ENCODE measurements at places on chromosomes 7 and 10.
A peak's percentile ranks its signal among the peaks of the same experiment; 100 is the strongest.

DNA sequence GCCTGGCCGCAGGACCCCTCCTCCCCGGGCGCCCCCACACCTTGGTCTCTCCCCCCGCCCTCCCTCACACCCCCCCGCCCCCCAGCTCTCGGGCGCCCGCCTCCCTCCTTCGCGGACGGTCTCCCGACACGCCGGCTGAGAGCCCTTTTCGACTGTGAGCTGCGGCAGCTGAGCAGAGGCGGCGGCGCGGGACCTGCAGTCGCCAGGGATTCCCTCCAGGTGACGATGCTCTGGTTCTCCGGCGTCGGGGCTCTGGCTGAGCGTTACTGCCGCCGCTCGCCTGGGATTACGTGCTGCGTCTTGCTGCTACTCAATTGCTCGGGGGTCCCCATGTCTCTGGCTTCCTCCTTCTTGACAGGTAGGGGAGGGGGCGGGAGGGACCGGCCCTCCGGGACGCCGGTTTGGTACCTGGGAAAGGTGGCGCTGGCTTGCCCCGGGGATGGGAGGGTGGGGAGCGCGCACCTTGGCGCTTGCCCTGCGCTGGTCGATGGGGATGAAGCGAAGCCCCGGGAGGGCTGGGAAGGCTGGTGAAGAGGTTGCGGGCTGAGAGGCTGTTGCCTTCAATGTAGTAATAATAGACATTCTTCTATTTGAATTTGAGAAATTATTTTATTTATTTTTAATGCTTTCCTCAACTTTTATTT, at the start of gene BMPER:
BMPER (plus strand) TSS at position 151 of the 644 bp plus-strand sequence; CDS start at position 226, 75 bp downstream.
- no peak for DNase-seq

- DNase-seq: no peak
Observed at GRCh38 chr7:79298145-79298760, 155.2 kb downstream of the MAGI2 start.

DNA sequence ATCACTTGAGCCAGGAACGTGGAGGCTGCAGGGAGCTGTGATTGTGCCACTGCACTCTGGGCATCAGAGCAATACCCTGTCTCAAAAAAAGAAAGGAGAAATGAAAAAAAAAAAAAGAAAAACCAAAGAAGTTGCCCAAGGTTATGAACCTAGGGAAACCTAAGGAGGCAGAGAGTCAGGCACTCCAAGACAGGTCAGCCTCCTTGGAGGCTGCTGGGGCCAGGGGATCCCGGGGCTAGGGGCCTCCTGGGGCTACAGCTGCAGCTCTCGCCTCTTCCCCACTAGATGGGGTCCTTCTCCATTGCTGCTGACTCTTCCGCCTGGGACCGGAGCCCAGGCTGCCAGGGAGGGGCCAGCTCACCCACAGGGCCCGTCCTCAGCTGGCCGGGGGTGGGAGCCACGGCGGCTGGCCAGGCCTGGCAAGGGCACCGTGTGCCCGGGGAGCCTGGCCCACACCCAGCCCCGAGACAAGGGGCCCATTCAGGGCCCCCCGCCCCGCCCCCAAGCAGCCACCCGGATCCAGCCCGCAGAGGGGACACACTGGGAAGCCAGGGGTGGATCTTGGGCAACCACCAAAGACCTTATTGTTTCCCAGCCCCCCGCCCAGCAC, 1.7 kb upstream of the SPACDR start:
- DNase-seq: no peak

- DNase-seq: no peak
Observed at GRCh38 chr10:83921984-83922860, 217.1 kb upstream of the GHITM start.

DNA sequence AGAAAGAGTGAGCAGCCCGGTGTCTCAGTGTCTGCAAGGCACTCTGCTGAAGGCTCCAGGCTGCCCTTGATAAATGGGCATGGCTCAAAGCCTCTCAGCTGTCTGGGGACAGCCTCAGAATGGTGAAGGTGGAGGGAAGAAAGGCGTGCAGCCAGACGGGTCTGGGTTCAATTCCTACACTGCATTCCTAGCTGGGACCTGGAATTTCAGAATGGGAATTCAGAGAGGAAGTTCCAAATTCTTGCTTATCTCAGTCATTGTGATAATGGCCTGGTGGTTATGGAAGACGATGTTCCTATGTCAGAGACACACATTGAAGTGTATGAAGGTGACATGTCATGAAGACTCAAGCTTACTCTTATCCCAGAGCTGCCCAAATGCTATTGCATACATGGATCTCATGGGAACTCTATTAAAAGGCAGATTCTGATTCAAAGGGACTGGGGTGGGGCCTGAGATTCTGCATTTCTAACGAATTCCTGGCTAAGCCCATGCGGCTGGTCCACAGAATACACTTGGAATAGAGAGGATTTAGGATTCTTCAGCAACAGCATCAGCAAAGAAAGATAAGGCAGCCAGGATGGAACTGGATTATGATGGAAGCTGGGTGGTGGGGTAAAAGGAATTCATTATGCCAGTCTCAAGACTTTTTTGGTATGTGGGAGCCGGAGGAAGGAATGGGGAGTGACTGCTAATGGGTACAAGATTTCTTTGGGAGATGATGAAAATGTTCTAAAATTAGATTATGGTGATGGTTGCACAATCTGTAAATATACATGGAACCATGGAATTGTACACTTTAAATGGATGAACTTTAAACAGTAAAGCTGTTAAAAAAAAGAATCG, 82.6 kb upstream of the ZMIZ1 start:
- no peak for DNase-seq

DNA sequence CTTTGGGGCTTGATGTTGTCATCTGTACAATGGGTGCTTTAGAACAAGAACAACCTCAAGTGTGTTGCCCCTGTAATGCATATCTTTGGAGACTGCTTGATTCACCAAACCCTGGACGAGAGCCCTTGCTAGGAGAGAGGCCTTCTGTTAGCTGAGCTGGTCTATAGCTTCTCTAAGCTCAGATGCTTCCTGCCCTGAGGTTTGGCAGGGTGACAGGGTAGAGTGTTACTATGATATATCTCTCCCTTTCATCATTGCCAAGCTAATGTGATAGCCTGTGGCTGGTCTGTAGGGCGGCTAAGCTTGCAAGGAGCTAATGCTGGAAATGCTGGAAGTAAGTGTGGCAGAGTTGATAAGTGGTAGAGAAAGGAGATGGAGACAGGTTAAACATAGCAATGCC, 364.1 kb downstream of the RPS24 start:
- DNase-seq: no peak

- no peak for DNase-seq
Observed at GRCh38 chr7:10707519-10707918, 266.2 kb upstream of the PHF14 start.

- DNase-seq: no peak
Observed at GRCh38 chr10:44051584-44052385, 333.1 kb downstream of the CXCL12 start.

DNA sequence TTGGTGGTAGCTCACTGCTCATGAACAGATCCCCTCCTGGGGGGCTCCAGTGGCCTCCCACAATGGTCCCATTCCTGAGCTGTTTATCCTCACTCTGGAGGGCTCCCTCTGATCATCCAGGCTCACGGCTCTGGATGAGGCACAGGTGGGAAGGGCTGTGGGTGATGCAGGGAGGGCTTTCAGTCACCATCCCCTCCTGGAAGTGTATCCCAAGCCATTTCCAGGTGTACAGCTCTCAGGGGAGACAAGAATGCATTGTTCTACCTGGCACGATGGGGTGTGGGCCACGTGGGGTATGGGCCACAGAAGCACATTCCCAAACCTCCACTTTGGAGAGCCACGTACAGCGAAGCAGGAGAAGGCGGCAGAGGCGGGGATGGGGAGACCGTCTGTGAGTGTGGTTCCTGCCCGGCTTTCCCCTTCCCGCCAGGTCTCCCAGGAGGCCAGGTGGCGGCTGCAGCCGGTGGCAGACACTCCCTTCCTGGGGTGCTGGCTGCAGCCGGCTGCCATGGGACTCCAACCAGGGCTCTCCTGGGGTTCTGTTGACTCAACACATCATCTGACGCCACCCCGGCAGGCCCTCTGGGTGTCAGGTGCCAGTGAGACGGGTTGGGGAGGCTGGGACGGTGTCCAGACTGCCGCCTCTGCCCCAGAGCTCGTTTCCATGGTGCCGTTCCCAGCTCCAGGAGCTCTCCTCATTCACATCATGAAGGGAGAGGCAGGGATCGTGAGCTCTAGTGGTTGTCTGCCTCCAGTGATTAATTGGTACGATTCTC, 169.7 kb upstream of the RHEB start:
- DNase-seq: no peak

- no peak for DNase-seq
Observed at GRCh38 chr7:45983720-45984255, 62.7 kb upstream of the IGFBP3 start.

DNA sequence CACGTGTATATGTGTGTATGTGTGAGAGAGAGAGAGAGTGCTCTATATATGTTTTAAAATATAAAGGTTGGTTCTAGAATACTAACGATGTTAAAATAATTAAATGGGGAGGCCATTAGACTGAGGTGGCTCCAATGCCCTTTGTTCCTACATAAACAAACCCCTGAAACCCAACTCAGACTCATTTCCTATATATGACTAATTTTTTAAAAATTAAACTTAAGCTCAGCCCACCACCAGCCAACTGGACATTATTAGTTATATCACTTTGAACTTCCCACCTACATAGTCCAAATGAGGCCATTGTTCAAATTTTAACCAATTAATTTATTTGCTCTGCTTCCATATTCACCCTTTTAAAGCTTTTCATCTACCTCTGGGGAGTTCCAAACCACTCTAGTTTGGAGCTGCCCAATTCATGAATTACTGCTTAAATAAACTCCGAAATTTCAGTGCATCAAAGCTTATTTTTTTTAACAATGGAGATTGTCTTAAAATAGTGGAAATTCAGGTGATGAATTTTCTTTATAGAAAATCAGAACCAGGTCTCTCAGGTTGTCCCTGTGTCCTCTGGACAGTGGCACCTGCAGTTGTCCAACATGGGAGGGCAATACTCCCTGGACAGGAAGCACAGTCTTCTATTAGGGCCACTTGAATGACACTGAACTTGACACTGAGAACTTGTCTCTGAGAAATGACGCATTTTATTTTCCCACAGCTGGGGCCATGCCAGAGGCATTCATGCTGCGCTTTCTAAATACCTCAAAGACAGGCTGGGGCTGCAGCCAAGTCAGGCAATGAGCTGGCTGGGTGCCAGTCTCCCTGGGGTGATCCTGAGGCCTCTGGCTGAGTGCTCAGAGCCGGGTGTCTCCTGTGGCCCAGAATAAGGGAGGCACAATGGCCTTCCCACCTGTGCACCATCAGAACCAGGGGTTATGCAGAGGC, 109.5 kb upstream of the TMEM72 start:
- no peak for DNase-seq

DNA sequence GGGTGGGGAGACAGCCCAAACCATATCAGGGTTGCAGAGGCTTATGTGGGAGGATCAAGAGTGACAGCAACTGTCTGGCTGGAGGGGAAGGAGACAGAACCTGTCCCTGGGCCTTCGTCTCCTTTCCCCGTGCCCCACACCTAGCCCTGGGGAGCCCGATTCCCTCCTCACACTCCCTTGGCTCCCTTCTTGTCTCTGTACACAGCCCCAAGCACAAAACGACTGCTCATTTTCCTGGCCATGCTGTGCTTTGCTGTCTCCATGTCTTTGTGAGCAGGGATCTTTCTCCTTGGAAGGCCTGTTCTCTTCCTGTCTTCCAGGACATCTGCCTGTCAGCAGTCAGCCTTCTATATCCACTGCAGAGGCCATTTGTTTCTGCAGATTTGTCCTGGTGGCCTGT, 113.7 kb downstream of the INSYN2A start:
- no peak for DNase-seq

DNA sequence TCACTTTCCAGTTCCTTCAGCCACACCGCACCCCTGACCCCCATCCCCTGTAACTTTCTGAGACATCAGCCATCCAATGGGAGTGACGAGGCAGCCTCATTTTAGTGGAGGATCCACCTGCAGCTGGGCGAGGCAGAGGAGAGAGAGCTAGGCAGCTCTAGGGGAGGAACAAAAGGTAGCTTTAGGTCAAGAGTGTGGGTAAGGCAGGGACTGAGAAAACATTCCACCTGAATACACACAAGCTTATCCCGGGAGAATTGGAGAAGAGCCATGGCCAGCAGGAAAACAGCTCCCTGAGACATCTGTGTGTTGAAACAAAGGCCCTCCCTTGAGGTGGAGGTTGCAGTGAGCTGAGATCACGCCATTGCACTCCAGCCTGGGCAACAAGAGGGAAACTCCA, 6.7 kb upstream of the KLRG2 start:
- no peak for DNase-seq

DNA sequence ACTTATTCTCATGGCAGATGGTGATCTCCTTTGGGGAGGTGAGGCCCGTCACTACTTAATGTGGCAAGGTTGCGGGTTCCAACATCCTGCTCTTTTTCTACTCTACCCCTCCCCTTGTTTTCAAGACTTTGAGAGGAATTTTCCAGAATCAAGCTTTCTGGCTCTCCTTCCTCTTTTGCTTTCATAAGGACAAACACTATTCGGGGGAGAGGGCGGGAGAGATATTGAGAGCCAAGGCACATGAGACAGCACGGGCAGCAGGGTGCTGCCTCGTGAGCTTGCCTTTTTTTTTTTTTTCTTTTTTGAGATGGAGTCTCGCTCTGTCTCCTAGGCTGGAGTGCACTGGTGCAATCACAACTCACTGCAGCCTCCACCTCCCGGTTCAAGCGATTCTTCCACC, 6.9 kb upstream of the PFKFB3 start:
- no peak for DNase-seq

GRCh38 chr10:63154546-63155387, 21.6 kb downstream of the NRBF2 start:
- DNase-seq: no peak

- DNase-seq: peak; percentile 39
Observed at GRCh38 chr10:118594392-118595063, 920 bp downstream of the PRLHR start.

DNA sequence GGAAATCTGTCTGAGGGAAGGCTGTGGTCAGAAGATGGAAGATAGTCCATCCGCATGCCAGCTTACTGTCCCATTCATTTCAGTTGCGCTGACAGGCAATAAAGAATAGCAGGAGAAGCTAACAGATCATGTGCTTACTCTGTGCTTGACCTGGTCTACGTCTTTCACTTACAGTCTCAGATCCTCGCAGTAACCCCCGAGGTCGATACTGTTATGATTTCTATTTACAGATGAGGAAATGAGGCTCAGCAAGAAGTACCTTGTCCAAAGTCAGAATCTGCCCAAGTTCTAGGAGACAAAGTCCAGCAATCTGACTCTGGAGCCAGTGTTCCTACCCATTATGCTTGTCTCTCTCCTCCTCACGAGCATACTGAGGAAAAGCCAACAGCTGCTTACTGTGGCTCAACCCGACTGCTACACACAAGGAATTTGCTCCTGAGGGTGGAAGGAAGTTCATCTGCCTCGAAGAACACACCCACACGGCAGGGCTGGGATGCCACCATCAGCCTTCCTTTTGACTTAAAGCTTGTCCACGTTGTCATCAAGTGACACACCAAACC, 74.2 kb downstream of the MINPP1 start:
- DNase-seq: no peak

DNA sequence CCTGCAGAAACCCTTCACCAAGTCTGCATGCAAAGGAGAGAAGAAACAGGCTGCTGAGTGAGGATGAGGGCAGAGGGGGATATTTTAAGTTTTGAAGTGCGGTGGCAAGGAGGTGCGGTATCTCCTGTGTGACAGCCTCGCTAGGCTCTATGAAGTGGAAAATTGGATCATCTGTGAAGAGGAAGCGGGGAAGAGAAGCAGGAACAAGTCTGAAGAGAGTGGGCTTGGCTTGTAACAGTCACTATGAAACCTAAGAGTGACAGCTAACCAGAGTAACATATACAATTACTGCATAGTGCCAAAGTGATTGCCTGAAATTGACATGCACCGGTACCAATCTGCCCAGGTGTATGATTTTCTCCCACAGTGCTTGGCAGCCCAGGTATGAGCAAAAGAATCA, 287.5 kb upstream of the KLF14 start:
- no peak for DNase-seq

All from activated CD8-positive, alpha-beta memory T cell treated with anti-CD3 and anti-CD28 coated beads, Interleukin-2, amount 50 U/mL, for 4 hours (primary cell).